B cell (primary cell): ENCODE measurements at places on chromosomes 3 and 15. TPM values are rescaled to one million over a fixed set of nuclear protein-coding genes. Genes with fewer than 3 reads are reported as not detected.

Gene ADAMTSL3
- 0.01 TPM in 1 of 2 replicates, not detected in the other for polyA plus RNA-seq

Gene ETFA
- polyA plus RNA-seq, result 27.9 and 34.9 TPM in 2 replicates

Gene FSTL1
- 0.15 TPM in 1 of 2 replicates, not detected in the other for polyA plus RNA-seq

Gene HYAL1
- 0.12 TPM in 1 of 2 replicates, not detected in the other for polyA plus RNA-seq

Gene SLC2A2
- polyA plus RNA-seq, result not detected in 2 replicates

Gene ZCWPW2
- not detected in 2 replicates for polyA plus RNA-seq

Gene LMAN1L
- 0.60 and 1.1 TPM in 2 replicates for polyA plus RNA-seq

Gene HCLS1
- 161 and 228 TPM in 2 replicates for polyA plus RNA-seq

Gene SMCO1
- polyA plus RNA-seq, result not detected in 2 replicates

Gene SELENOS
- polyA plus RNA-seq, result 14.2 and 27.2 TPM in 2 replicates

Gene INKA1
- polyA plus RNA-seq, result 15.5 and 24.0 TPM in 2 replicates

Gene CCRL2
- polyA plus RNA-seq, result 2.8 and 3.3 TPM in 2 replicates

Gene PTX3
- 0.40 and 0.61 TPM in 2 replicates for polyA plus RNA-seq

Gene DOCK3
- 0.06 TPM in 2 replicates for polyA plus RNA-seq

Gene CHSY1
- 4.7 and 7.4 TPM in 2 replicates for polyA plus RNA-seq

Gene LSMEM2
- not detected in 2 replicates for polyA plus RNA-seq

Gene RHCG
- not detected in 2 replicates for polyA plus RNA-seq

Gene SOX14
- polyA plus RNA-seq, result not detected in 2 replicates

Gene TNNC1
- polyA plus RNA-seq, result 5.4 and 16.7 TPM in 2 replicates

Gene CD200R1L
- not detected in 2 replicates for polyA plus RNA-seq

Gene RAB6B
- polyA plus RNA-seq, result 0.04 TPM in 1 of 2 replicates, not detected in the other

Gene OXTR
- 0.13 and 0.14 TPM in 2 replicates for polyA plus RNA-seq

Gene CD200R1
- 0.71 and 3.7 TPM in 2 replicates for polyA plus RNA-seq

Gene A4GNT
- not detected in 2 replicates for polyA plus RNA-seq

Gene CACNA2D2
- 0.66 and 0.69 TPM in 2 replicates for polyA plus RNA-seq

Gene ATP13A5
- polyA plus RNA-seq, result not detected in 2 replicates
